ENCODE measurements at places on chromosomes 12 and 14.

- no peak for DNase-seq
Measured at GRCh38 chr14:59870277-59871165, at the start of gene RTN1. TSS of gene RTN1 (minus strand) at chr14:59870776. CDS start at chr14:59870630, 146 bp downstream.

- DNase-seq, result no peak
Measured at GRCh38 chr12:110379197-110379596, 24.3 kb downstream of the ANAPC7 start.

DNA sequence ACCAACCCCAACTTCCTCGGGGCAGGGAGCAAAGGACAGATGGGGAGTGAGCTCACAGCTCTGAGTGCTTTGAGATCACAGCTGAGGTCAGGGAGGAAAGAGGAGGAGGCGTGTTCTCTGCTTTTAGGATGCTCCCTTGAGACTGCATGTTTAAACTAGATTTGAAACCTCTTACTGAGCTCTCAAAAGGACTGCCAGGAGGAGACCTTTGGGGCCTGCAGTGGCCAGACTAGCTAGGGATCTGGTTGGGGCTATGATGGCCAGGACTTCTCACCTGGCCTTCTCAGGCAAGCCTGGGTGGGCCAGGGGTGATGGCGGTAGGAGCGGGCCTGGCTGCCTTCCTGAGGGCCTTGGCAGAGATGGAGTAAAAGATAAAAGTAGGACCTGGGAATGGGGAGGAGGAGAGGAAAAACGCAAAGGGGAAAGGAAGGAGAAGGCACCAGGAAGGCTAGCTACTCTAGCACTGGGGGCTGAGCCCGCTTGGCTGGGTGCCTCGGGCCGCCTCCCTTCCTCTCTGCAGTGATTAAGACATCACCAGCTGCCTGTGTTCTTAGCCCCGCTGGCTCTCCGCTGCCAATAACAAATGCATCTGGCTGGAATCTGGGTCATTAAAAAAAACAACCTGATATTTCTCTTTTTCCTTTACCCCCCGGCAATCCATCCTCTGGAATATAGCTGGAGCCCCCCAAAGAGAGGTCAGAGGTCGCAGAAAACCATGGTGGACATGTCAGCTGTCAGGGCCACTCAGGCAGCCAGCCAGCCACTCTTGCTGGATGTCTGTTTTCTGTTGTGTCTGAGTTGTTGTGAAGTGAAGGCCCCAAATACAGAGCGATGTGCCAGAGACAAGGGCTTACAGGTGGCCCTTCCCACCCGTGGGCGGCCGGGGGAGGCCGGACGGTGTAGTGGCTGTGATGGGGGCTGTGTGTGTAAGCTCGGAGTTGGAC is 141.3 kb downstream of the TSPAN9 start:
- DNase-seq, result no peak

DNA sequence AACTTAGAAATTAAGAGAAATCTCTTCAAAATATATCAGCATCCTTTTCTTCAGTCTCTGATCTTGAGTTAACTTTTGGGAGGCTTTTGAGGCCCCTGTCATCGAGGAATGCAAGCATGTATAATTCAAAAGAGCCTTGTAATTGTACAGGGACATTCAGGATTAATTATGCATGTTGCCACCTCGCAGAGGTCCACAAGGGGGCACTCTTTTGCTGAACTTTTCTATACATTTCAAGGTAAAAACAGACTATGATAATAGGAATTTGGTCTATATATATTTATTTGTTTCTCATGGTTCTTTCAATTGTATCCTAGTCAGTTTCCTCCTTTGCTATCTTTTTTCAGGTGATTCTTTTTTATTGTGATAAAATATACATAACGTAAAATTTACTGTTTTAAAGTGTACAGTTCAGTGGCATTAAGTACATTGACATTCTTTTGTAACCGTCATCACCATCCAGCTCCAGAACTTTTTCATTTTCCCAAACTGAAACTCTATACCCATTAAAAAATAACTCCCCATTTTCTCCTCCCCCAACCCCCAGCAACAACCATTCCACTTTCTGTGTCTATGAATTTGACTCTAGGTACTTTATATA is 47.0 kb upstream of the SLC2A13 start:
- DNase-seq, result peak; percentile 9

DNA sequence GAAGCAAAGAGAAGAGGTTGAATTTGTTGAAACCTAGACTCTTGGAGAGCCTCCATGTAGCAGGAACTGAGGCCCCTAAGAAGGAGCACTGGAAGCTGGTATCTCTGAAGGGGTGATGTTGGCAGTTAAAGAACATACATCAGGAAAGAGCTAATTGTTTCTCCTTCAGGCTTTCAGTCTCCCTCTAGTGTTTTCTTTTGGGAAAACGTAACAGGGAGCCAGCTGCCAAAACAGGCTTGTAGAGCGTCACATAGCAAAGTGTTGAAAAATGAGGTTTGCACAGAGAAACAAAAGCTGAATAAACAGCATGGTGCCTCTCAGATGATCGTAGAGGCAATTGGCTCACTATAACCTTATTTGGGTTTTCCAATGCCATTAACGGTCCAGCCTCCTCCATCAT is 46.9 kb upstream of the CAND1 start:
- DNase-seq, result no peak

- DNase-seq, result no peak
Measured at GRCh38 chr12:40399656-40400055, 174.9 kb downstream of the LRRK2 start.

- no peak for DNase-seq
Measured at GRCh38 chr14:72291908-72292688, 359.9 kb downstream of the RGS6 start.

- no peak for DNase-seq
Measured at GRCh38 chr14:36505892-36506731, 13.9 kb downstream of the NKX2-1 start.

- DNase-seq, result peak; percentile 26
Measured at GRCh38 chr12:14716848-14717444, 20.5 kb upstream of the GUCY2C start.

GRCh38 chr14:66197276-66197675 is 288.9 kb upstream of the CCDC196 start:
- no peak for DNase-seq

Measured in activated T-cell treated with anti-CD3 and anti-CD28 coated beads for 4 hours (primary cell).